ENCODE measurements at places on chromosomes 7 and 10.
A peak's percentile ranks its signal among the peaks of the same experiment; 100 is the strongest.

DNA sequence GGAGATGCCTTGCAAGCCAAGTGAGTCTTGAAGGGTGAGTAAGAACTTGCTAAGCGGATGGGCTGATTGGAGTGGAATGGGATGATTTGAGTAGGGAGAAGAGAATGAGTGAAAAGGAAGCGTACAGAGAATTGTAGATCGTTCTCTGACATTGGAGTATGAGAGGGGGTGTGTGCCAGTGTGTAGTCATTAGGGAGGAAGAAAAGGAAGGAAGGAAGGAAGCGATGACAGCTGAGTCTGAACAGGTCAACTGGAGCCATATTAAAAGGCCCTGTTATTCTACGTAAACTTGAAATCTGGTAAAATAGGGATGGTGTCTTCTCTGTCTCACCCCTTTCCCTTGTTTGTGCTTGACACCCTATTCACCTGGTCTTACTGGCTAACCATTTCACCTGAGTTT is 55.1 kb downstream of the SLK start:
- DNase-seq: no peak

DNA sequence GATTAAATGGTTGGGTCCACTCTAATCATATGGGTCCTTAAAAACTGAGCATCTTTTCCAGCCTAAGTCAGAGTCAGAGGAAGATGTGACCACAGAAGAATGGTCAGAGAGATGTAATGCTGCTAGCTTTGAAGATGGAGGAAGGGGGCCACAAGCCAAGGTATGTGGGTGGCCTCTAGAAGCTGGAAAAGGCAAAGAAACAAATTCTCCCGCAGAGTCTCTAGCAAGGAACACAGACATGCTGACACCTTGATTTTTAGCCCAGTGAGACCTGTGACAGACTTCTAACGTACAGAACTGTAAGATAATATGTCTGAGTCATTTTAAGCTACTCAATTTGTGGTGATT is 1.5 kb upstream of the EXOC6 start:
- DNase-seq: no peak

- peak; percentile 63 for DNase-seq
These were observed 21.7 kb upstream of the PFKP start for GRCh38 chr10:3045471-3046209.

DNA sequence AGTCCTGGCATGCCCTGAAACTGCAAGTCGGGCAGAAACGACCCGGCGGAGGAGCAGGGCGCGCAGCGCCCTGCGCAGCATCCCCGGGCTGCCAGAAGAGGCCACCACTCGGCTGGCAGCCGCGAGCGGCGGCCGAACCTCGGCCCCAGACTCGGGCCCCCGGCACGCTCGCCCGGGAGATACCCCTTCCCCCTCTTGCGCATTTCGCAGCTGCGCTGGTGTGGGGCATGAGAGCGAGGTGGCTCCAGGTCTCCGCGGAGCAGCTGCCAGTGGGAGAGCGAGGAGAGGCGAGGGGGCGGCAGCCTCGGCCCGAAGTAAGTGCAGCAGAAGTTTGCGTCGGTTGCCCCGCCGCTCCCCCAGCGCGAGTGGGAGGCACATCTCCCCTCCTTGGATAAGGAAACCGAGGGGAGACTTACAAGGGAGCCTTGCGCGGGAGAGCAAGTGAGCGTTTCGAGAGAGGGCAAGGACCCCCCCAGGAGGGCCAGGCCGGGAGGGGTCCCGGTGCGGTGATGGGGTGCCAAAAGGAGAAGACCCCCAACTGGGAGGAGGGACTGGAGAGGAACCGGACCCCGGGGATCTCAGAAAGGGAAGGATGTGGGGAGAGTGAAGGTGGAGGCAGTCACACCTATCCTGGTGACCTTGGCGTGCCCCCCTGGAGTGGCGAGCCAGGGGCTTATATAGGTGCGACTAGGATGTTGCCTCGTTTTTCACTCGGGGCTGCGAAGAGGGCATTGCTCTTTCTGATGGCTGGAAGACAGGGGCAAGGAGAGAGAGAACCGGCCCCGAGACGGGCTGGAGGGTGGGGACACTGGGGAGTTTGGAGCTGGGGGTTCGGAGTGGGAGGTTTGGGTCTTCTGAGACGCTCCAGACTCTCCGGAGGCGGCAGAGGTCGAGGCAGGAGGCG is 256.3 kb downstream of the OTUD1 start:
- peak; percentile 49 for DNase-seq

- no peak for DNase-seq
These were observed 46.5 kb downstream of the MCU start for GRCh38 chr10:72738486-72738885.

- DNase-seq: no peak
These were observed 51.0 kb downstream of the UNC5B start for GRCh38 chr10:71263376-71263775.

DNA sequence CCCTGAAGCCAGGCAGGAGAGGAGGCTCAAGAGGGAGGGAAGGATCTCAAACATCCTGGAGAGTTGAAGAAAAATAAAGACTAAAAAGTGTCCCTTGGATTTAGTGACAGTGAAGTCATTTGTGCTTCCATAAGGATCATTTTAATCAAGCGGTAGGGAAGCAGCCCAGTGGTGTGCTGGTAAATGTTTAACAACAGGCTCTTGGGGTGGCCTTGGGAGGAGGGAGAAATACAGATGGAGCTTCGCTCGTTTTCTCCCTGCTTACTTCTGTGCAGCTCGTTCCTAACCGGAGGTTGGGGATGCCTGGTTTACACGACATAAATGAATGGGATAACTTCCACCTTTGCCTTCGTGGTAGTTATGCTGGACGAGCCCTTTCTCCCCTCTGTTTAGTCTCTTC is 140.0 kb downstream of the CAMK1D start:
- no peak for DNase-seq

DNA sequence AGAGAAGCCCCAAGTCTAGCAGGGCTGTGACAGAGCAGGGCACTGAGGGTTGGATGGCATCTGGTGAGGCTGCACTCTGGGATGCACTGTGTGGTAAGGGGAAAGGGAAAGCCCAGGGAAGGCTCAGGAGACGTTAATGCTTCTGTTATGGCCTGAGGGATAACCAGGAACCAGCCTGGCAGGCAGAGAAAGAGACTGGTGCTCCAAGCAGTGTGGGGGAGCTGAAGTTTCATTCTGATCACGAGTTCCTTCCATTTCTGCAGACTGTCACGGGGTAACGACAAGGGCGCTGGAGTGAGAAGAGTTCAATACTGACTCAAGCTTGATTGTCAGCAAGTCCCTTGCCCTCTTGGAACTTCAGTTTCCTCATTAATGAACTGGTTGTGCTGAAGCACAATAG is 730.9 kb downstream of the GRID1 start:
- no peak for DNase-seq

DNA sequence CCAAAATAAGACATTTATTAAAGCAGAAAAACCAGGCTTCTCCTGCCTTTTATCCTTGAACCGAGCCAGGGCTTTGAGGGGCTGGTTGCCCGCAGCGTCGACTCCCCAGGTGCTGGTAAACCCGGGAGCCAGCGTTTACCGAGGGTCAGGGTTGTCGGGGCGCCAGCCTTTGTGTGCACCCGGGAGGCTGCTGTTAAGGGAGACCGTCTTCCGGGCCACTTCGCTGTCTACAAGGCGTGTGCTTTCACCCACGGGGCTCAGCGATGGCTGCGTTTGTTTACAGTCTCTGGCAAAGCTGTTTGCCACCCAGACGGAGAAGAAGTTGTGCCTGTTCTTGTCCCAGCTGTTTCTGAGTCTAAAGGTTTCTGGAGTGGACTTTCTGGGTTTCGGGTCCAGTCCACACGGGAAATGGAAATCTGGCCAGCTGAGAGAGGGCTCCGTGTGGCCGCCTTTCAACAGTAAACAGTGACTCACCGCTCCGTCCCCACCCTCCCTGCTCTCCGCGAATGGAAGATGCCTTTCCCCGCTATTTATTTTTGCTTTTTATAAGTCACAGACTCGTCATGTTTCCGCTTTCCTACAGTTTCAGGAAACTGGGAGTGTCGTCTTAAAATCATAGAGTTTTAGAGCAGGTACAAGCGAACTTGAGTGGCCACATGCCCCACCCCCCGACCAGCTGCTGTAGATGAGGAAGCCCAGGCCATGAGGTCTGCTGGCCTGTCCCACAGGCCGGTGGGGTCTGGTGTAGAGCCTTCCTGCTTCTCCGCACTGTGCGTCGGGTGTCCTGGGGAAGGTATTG is 2.2 kb downstream of the MAFK start:
- no peak for DNase-seq

- no peak for DNase-seq
These were observed 105.7 kb downstream of the SVOPL start for GRCh38 chr7:138595454-138595853.

GRCh38 chr7:50648570-50649169 is 83.5 kb upstream of the DDC start:
- DNase-seq: peak; percentile 26

GRCh38 chr10:16752099-16752498 is 65.1 kb downstream of the RSU1 start:
- no peak for DNase-seq

DNA sequence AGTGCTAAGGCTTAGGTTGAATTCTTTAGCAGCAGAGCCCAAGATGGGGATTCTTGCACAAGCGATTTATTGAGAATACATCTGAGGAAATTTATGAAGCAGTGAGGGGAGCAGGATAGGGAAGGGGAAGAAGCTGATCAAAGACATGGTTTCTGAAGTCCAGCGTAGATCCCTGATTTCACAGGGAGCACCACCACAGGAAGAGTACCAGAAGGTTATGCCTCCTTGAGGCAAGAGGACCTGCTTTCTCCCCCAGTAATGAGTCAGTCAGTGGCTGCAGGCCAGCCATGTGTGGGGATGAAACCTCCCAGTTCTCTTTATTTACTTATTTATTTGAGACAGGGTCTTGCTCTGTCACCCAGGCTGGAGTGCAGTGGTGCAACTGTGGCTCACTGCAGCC is 35.0 kb upstream of the CBLL1 start:
- DNase-seq: no peak

- no peak for DNase-seq
These were observed 183.2 kb downstream of the RTKN2 start for GRCh38 chr10:62085404-62085803.

DNA sequence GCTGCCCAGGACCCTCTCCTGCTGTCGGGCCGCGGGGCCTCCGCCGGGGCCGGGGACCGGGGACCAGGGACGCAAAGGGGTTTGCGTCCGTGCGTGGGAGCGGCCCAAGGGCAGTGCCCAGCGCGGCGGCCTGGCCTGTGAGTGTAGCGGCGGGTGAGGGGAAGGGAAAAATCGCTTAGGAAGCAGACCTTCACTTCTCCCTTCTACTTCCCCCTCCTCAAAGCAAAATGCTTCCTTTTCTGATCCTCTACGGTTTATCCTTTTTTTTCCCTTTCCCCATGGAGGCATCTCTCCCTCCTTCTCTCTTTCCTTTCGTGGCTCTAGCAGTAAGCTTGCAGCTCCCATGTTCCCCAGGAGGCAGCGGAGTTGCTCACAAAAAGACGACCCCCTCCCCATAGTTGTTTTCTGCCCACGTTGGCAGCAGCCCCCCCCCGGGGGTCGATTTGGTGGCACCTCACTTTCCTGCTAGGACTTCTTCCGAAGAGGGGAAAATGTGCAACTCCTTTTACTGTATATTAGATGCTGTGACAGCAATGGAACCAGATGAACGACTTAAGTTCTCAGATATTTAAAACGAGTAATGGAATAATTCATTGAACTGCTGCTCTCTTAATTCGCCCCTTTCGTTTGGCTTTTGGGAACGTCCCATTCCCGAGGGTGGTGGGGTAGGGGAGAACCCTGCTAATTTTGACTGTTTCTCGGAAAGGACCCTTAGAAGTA is 724 bp downstream of the CAPZA2 start:
- DNase-seq: no peak

DNA sequence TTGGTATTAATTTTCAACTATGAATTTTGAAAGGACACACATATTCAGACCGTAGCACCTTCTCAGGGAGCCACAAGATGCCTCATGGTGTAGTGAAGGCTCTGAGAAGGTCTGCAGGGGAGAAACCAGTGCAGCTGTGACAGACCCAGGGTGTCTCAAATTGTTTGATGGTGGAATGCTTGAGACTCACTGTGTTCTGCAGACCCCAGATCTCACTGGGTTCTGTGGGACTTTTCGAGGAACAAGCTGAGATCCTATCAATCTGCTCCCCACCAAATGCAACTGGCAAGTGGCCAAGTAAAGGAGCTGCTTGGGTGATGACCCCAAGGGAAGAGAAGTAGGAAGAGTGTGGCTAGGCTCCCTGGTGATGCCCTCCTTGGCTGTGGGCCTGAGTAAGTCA is 130.5 kb upstream of the UNC5B start:
- no peak for DNase-seq

GRCh38 chr10:125037145-125037877 is 95.4 kb downstream of the ZRANB1 start:
- no peak for DNase-seq

DNA sequence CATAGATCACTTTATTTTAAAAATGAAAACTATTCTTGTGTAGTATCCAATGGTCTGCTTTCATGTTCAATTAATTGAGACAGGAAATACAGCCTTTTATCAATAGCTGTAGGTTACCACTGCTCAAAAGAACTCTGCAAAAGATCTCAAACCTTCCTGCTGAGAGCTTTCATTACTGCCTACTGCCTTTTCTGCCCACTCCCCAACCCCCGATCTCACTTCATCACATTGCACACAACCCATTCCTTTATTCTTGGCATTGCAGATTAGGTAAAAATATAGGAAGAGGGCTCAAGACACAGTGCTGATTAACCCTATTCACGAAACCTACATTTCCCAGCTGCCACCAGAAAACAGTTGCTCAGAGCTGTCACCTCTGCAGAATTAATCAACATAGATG is 171.4 kb downstream of the BTAF1 start:
- no peak for DNase-seq

GRCh38 chr10:28714401-28715053 is 37.2 kb downstream of the BAMBI start:
- no peak for DNase-seq

GRCh38 chr10:60816628-60817397 is 38.5 kb downstream of the CDK1 start:
- DNase-seq: no peak

DNA sequence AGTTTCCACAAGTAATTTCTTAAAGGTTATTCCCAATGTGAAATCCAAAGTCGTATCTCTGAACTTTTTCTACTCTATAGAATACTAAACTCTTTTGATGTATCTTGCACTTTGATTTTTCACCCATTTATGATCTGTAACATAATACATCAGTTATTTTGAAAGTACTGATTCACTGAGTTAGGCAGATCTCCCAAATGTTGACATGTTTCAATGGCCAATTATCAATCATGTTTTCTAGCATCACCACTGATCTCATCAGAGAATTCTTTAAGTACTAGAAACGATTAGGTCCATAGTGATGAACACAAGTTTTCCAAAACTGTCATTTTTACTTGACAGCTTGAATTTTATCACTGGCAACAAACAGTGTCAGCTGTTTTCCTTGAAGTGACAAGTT is 119.0 kb downstream of the ATE1 start:
- no peak for DNase-seq

GRCh38 chr7:63070696-63071095 is 928.0 kb upstream of the ZNF722 start:
- no peak for DNase-seq

GRCh38 chr10:15725603-15726002 is 5.9 kb upstream of the ITGA8 start:
- no peak for DNase-seq

Measured in H1 (cell line).